SHP77 (cell line): ENCODE measurements at places on chromosomes 4 and X.

DNA sequence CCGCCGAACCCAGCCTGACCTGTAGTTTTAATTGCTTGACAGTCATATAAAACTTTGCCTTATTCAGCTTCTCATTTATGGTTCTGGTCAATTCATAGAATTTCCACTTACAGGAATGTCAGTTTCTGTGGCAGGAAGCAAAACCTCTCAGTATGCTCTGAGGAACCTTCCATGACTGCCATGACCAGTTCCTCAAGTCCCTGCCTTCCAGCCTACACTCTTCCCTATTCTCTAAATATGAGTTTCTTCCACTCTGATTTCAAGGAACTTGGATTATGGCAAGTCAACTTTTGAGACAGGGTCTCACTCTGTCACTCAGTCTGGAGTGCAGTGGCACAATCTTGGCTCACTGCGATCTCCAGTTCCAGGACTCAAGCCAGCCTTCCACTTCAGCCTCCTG is 26.0 kb upstream of the NSUN7 start:
- DNase-seq = no peak

DNA sequence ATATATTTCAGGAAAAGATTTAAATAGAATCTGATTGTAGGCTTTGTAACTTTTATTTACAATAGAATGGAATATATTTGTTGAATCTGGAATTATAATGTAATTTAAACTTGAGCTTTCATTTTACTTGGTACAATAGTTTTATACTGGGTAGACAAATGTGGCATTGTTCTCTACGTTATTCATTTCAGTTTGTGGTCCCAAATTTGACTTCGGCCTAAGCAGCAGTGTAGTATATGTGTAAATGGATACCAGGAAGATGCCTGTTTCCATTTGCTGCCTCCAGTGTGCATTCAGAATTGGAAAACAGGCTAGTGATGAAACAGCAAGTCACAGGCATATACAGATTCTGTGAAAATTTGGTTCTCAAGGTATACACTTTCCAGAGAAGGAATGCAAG is 77.8 kb downstream of the CLDN22 start:
- DNase-seq = no peak

GRCh38 chrX:81414630-81415029 is 212.7 kb downstream of the SH3BGRL start:
- DNase-seq = no peak

GRCh38 chr4:148021686-148022085 is 289.8 kb downstream of the ARHGAP10 start:
- DNase-seq = no peak

DNA sequence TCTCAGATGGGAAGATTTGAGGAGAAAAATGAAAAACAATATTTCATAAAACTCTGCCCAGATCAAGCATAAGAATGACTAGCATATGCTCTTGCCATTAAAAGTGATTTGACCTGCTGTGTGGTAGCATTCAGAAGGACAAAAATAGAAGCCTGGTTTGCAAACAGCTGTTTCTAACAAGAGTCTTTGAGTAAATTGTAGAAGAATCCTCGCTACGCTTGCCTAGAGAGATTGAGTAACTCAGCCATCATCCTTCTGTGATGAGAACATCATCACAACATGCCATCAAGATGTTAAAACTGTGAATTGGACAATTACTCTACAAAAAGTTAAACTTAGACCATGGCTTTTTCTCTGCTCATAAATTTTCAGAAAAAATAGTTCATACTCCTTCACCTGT is 168.9 kb upstream of the PUDP start:
- no peak for DNase-seq

GRCh38 chr4:98411731-98412130 is 150.5 kb downstream of the RAP1GDS1 start:
- DNase-seq = no peak

DNA sequence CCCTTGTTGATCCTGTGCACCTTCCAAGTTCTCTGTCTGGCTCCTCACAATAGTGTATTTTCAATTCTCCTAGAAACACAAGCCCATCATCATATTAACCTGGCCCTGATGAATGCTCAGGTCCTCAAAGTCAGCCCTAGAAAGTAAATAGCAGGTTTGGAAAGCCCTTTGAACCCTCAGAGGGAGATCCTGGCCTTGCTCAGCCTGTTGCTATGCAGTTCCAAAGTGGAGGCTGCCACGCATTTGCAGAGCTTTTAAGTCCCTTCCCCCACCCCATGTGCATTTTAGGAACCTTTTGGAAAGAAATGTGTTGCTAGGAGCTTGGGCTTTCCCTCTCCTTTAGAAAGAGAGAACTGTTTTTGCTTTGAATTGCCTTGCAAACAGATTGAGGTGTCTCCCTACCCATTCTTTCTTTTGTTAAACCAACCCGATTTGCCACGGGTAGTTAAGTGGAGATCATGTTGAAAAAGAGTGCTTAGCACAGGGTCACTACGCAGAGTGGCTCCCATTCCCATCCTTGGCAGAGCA is 12.2 kb downstream of the MAMLD1 start:
- DNase-seq = no peak

DNA sequence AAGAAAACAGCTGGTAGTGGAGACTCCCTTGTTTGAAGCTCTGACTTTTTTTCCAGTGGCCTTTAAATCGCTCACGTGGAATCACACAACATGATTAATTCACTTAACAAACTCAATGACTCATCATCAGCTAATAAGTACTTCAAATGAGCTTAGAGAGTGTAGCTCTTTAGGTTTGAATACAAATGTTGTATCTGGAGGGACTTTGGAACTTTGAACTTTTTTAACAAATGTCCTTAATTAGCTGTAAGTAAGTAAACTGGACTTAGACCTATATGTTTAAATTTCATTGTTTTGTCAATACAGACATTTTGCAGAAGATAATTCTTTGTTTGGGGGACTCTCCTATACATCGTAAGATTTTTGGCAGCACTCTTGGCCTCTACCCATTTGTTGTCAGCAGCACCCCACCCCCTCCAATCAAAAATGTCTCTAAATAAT is 581.1 kb downstream of the SPRY1 start:
- no peak for DNase-seq

DNA sequence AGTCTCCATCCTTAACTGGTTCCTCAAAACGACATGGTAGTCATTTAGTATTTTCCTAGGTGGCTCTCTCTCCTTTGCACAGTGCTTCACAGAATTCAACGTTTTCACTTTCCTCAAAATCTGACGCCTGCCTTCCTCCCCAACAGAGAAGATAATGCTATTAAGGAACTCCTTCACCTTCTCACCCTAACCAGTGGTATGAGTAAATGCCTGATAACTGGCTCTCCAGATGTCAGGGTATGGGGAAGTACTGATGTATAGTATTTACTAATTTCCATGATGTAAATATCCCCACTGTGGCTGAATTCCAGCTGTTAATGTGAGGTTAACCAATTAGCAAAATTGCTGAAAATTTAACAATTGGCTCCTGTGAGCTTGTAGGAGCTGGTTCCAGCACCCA is 28.8 kb upstream of the NSUN7 start:
- DNase-seq = no peak

DNA sequence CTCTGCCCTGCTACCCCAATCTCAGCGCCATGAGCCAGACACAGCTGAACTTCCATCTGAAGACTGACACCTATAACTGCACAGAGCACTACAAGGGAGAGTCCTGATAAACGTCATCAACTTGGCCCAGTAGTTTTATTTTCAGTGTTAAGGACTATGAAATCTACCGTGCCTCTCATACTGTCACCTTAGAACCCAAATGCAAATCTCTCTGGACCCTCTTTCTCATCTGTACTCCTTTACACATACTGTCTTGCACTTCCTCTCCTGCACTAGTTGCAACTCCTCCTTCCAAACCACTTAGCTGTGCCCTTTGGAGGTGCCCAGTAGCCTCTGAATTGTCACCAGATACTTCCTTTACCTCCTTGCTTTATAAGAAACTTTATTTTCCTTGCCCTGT is 420.2 kb upstream of the CNKSR2 start:
- DNase-seq = no peak

DNA sequence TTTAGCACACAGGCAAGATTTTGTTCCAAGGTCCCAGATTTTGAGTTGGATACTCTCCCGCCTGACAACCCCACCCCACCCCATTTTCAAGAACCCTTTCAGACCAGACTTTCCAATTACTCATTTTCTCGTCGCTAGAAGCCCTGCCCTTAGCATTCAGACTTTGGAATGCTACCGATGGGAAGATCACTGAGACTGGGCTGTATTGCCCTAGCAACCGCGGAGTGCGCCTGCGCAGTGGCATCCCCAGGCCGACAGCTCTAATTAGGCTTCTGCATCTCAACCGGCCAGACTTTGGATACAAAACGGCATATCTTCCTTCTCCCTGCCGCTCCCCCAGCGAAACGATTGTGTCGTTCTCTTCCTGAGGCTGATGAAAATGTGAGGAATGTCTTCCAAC is 3.4 kb downstream of the MAGEE2 start:
- DNase-seq = no peak

DNA sequence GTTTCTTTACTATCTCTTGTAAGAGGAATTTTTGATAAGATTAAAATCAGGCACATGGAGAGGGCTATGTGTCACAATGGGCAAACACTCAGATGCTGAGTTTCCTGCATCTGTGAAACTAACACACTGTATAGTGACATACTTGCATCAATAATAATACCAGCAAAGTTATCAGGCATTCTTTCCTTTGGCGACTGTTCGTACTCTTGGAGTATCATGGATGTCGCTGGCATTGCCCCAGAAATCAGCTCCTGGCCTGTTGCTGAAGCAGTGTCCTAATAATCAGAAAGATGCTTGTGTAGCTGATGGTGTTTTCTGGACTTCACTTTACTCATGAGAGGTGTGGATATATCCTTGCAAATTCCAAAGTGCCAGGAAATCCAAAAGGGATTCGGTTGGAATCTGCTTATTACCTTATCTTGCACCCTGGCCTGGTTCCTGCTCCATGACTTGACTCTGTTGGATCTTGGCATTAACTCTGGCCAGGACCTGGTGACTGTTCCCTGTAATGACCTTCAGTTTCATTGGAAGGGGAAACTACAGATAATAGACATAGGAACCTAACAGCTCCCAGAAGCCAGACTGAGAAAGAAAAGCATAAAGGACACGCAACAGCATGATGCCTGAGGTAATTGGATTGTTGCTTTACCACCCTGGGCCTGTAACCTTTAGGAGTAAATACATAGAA is 762.5 kb upstream of the GRIA3 start:
- DNase-seq = no peak

DNA sequence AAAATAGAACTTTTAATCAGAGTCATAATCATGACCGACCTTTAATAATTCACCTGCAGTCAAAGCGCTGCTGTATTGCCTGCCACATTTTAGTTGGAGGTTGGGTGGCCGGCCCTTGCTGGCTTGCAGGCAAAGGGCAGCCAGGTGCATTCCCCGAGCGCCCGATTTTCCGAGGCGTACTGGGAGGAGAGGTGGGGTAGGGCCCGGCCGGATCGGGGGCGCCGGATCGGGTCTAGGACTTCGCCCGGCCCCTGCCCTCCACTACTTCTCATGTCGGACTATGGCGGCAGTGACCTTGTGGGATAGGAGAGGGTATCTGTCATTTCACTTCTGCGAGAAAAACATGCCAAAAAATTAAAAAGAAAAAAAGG is 2.5 kb upstream of the RS1 start:
- no peak for DNase-seq

DNA sequence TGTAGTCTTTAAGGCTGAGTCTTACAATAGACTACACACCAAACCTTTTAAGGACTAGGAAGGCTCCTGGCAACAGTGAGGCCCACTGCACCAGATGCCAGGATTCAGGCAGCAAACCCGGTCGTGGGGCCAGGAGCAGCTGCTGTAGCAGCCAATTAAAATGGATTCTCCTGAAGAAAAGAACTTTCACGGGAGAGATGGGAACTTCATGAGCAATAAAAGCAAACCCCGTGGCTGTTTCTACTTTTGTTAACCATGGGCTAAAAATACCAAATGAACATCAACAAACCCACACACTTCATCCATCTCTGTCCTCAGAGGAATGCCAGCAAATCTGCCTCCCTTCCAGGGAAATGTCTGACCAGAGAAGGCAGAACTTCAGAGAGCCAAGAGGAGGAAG is 101.4 kb downstream of the BTC start:
- DNase-seq = no peak

DNA sequence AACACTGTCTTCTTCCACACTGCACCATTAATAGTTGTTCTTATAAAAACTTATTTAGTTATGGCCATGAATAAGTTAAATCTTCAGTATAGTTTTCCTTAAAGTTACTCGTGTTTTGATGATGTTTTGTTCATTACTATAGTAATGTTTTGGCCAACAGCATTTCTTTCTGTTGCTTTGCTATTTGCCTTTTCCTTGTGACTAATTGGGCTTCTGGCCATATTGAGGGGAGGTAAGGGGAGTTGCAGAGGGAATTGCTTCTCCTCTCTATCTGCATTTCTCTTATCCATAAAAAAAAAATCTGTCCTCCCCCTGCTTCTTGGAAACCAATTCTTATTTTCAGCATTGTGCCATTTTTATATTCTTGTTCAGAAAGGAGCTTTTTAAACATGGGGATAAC is 42.7 kb upstream of the ZCCHC12 start:
- no peak for DNase-seq

DNA sequence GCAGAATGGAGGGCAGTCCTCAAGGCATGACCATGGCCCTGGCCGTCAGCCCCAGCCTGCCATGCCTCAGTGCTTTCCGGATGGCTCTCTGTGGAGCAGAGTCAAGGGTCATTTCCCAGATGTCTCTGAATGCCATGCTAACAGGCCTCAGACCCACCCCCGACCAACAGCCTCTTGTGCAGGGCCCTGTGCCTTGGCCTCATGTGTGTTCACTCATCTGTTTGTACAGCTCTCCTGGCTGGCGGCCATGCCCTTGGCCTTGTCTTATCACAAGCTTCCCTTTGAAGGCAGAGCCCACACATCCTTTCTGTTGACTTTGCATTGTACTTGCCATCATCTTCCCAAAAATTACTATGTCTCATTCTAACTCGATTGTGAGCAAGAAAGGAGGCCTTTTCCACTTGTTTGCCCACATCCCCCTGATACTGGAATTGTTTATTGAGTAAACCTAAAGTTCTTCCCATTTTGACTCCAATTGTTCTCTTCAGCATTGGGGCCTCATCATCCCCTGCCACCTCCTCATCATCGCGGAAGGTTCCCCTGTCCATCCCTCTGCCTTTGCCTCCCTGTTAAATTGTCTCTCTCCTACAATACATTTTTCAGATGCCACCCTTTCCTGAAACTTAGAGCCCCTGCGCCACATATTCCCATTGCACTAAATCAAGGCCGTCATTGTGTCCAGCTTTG is 6.3 kb downstream of the CA5B start:
- DNase-seq = no peak
